Pancreas (tissue), 10 donors: ENCODE measurements at places on chromosomes 4 and X. TPM values are rescaled to one million over a fixed set of nuclear protein-coding genes. Genes with fewer than 3 reads are reported as not detected.

TRIM75 gene
- polyA plus RNA-seq = not detected

CXCL10 gene
- 0.19 TPM for polyA plus RNA-seq

IL21 gene
- polyA plus RNA-seq = not detected

ZAR1 gene
- not detected for polyA plus RNA-seq

OPN1MW gene
- polyA plus RNA-seq = not detected

LDB2 gene
- polyA plus RNA-seq = 4.9 TPM

NWD2 gene
- polyA plus RNA-seq = 0.02 TPM

DNA sequence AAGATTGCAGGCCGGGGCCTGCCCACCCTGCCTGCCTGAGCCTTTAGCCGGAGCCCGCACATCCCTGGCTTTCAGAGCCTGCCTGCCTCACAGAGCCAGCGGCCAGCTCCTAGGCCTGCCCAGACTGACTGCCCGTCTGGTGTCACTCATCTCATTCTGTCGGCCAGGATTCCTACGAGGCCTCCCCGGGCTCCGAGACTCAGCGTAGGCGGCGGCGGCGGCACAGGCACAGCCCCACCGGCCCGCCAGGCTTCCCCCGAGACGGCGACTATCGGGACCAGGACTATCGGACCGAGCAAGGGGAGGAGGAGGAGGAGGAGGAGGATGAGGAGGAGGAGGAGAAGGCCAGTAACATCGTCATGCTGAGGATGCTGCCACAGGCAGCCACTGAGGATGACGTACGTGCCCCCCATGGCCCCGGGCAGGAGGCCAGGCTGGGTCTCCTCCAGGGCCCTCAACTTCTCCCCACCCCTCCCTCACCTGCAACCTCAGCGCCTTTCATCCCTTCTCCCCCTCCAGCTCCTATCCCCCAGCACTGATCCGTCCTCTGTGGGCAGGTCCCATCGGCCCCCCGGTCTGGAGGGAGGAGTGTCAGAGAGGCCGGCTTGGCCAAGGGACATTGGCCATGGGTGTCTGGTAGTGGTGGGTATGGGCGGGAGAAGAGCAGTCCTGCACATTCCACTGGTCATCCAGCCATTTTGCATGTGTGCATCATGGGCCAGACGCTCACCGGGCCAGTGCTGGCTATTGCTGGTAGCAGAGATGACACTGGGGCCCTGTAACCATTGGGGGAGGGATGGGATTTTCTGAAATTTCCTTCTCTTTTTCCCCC lies 22.6 kb upstream of the UBA1 start:
- DNase-seq = no peak

DNA sequence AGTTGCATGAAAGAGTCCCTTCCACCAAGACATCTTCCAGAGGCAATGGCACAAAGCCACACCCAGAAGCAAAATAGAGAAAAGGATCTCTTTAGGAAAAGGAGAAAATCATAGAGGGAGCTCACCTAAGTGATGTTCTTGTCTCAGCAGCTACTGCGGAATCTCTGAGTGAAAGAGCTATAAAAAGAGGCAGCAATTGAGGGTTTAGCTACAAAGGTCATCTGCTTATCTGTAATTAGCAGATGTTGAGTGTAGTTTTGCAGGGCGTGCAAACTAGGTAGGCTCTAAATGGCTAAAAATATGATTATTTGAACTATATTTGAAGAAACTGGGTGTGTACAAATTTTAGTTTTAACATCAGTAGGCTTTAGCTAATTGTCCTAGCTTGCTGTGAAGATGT lies 276.0 kb downstream of the HS3ST1 start:
- no peak for DNase-seq

DNA sequence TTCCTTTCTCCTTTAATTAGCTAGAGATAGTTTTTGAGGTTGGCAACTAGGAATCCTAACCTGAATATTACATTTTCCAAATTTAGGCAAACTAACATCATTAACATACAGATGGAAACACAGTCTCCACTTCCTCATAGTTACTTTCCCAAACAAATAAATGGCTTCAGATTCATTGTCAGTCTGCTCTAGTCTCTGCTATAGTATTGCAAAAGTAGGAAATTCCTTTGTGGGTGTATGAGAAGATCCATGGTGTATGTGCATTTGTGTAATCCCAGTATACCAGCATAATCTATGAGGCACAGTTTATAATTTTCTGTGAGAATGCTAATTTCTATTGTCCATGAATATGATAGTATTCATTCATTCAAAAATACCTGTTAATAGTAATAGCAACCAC lies 3.0 kb upstream of the NDP start:
- DNase-seq = no peak

DNA sequence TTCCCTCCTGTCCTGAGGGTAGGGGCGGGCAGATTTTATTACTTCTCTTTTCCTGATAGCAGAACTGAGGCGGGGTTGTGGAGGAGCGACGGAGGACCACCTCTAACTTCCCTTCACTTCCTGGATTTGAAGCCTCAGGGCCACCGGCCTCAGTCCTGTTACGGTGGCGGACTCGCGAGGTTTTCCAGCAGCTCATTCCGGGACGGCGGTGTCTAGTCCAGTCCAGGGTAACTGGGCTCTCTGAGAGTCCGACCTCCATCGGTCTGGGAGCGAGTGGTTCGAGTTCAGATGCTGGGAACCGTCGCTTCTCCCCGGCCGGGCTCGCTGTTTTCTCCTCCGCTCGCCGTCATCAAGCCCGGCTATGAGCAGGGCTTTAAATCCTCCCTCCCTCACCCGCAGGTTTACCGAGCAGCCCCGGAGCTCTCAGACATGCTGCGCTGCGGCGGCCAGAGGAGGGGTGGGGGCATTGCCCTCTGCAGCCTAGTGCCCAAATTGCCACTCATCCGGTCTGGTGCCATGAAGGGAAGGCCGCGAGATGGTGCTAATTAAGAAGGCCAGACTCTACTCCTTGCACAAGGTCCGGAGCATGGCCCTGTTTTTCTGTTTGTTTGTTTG lies 23.3 kb downstream of the HAND2 start:
- no peak for DNase-seq

- DNase-seq = no peak
Measured at GRCh38 chr4:173855015-173855414, 325.0 kb upstream of the HAND2 start.

- no peak for DNase-seq
Measured at GRCh38 chr4:113628711-113629110, 132.8 kb downstream of the CAMK2D start.

DNA sequence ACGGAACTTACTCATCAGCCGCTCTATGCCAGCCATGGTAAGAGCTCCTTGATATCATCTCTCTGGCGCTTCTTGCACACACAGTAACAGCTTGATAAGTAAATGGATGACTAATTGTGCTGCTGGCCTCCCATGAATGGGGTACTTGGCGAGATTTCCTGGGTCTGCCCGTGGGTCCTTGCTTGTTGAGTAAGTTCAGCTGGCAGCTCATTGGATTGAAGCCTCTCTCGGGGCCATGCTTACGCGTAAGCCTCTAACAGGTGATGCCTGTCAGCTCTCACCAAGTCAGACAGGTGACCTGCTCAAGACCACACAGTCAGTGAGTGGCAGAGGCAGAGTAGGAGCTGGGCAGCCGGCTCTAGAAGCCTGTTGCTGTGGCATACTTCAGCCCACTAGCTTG lies 7.7 kb downstream of the NSG1 start:
- no peak for DNase-seq

DNA sequence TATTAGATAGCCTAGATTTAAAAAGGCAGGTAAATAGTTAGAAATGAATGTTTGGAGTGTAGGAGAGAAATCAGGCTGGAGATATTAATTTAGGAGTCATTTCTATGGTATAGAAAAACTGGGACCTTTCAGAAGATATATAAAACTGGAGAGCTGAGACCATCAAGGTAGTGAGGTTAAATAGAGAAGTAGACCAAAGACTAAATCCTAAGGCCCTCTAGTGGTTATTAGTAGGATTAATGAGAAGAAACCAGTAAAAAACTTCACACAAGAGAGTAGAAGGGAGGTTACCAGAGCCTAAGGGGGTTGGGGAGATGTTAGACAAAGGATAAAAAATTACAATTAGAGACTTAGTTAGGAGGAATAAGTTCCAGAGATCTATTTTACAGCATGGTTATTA lies 351.0 kb upstream of the SPANXN1 start:
- no peak for DNase-seq

GRCh38 chr4:142832022-142832421 lies 14.1 kb downstream of the INPP4B start:
- DNase-seq = no peak

- no peak for DNase-seq
Measured at GRCh38 chr4:101074326-101074725, 273.0 kb downstream of the PPP3CA start.

DNA sequence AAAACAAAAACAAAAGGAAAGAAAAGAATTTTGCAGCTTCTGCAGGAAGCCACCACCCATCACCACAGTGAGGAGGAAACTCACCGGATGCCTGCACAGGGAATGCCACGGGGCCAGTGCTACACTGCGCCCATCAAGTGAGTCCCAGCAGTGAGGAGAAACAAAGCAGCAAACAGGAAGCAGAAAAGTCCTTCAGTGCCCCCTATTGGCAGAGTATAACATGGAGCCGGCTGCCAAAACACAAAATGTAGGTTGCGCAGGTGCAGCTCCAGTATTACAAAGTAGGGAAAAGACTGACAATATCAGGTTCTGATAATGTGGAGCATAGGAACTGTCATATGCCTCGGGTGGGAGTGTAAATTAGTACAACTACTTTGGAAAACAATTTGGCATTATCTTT lies 23.3 kb upstream of the SCML2 start:
- DNase-seq = peak; percentile 45
